Lung (tissue), 17 donors: ENCODE measurements at places on chromosomes 2 and 18. TPM values are rescaled to one million over a fixed set of nuclear protein-coding genes. Genes with fewer than 3 reads are reported as not detected.

VAMP5 gene
- total RNA-seq = 18.5 TPM

PXDN gene
- total RNA-seq = 38.6 TPM

IL1R2 gene
- 7.3 TPM for total RNA-seq

DNA sequence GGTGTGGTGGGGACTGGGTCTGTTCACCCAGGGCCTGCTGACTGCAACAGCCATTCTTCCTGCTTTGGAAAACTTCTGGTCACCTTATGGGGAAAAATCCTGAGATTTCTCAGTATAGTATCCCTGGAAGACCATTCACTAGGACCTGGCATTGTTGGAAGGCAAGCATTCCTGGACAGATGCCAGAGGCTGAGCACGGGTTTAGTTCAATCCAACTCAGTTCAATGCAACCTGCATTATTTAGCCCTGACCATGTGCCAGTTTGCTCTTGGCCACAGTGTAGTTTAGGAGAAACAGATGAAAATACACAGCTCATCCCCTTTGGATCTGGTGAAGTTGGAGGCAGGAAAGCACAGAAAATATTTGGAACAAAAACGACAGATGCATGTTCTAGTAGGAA is 95.9 kb downstream of the LPIN1 start:
- no peaks in the 10 kb centered on the region for H3K4me1 ChIP-seq
- H3K36me3 ChIP-seq = no peaks in the 10 kb centered on the region
- H3K27ac ChIP-seq = no peak overlapping the region

CNDP1 gene
- total RNA-seq = not detected

DNA sequence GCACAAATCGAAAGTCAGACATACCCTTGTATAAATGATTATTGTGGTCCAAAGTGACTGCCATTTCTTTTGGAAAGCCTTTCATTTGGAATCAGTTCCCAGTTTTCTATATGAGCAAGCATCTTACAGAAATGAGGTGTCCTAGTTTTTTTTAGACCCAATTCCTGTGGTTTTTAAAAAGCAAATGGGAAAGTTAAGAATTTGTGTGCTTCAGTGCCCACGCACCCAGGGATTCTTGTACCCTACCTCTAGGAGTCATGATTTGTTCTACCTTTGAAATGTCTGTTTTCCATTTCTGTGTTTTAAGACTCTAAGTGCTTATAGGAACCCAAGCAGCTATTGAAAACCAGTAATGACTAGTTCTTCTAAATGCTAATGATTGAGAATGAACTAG is 218.1 kb downstream of the CAMKMT start:
- no peaks in the 10 kb centered on the region for H3K27me3 ChIP-seq
- H3K4me3 ChIP-seq = no peak overlapping the region
- no peak for DNase-seq
- H3K4me1 ChIP-seq = no peaks in the 10 kb centered on the region
- H3K27ac ChIP-seq = no peak overlapping the region

DTNA gene
- 19.6 TPM for total RNA-seq

DNA sequence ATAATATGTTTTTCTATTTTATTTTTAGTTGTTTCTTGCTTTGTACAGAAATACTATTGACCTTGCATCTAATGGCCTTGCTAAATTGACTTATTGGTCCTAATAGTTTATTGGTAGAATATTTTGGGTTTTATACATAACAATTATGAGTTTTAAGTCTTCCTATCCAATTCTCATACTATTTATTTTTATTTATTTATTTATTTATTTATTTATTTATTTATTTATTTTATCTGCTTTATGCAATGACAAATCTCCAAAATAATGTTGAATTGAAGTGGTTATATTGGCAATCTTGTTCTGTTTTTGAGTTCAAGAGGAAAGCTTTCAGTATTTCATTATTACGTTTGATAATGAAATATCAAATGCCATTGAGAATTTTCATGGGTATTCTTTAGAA is 488.3 kb downstream of the CDH2 start:
- H3K27me3 ChIP-seq = no peaks in the 10 kb centered on the region
- H3K27ac ChIP-seq = no peak overlapping the region
- H3K4me1 ChIP-seq = peaks cover 3% of the 10 kb centered on the region
- no peak for DNase-seq

DNA sequence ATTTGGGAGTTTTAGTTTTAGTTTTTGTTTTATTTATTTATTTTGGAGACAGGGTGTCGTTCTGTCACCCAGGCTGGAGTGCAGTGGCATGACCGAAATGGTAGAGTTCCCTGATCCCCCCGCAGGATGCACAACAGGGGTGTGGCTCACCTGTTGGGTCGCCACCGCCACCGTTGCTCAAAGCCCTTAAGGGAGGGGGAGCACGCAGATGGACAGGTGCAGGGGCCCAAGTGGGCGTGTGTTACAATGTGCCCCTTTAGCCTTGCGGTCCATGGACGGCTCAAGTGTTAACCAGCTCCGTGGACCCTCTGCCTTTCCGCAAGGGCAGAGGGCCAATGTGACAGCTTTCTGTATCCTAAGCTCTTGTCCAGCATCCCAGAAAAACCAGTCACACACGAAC is 61.4 kb upstream of the REL start:
- H3K36me3 ChIP-seq = no peaks in the 10 kb centered on the region
- H3K4me1 ChIP-seq = no peaks in the 10 kb centered on the region
- H3K27me3 ChIP-seq = no peaks in the 10 kb centered on the region
- no peak for DNase-seq

DNA sequence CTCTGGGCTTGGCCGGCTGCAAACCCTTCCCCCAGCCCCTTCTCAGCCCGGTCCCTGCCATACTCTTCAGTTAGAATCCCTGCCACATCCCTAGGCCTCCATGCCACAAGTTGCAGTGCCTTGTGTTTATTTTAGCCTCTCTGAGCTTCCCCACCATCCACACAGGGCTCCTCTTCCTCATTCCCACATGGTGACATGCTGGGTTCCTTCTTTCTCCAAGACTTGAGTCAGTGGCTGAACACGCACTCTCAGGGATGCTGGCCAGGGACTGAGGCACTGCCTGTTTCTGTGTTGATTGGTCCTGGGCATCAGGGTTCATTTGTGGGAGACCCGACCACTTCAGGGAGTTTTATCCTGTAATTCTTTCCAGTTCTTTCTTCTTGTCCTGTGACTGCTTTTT is 56.3 kb downstream of the KCNS3 start:
- no peak overlapping the region for H3K27ac ChIP-seq
- no peak overlapping the region for H3K4me3 ChIP-seq
- H3K36me3 ChIP-seq = no peaks in the 10 kb centered on the region
- H3K4me1 ChIP-seq = peaks cover 10% of the 10 kb centered on the region
- H3K27me3 ChIP-seq = no peaks in the 10 kb centered on the region
- no peak for DNase-seq

DSG3 gene
- total RNA-seq = 0.03 TPM

DNA sequence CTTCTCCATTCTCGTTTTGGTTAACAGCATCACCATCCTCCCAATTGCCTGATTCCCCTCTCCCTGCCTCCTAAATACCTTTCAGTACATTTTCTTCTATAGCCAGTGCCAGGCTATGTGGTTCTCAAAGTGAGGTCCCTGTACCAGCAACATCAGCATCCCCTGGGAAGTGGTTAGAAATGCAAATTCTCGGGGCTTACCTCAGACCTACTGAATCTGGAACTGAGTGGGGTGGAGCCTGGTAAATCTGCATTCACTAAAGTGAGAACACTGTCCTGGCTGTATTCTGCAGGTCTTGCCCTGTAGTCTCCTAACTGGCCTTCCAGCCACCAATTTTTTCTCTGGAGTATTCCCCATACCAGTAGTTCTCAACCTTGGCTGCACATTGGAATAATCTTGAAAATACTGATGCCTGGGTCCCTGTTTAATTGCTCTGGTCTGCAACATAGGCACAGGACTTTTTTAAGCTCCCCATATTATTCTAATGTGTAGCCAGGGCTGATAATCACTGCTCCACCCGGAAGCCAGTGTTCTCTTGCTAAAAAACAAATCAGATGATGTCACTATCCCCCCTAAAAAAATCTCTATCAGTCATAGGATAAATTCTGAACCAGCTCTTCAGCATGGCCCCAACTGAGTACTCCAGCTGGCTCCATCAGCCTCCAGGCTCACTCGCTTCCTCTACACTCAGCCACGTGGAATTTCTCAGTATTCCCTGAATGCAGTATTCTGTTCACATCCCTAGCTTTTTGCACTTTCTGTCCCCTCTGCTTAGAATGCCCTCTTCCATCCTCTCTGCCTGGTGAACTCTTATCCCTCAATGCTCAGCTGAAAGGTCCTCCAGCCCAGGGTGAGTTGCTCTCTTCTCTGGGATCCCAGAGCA is 98.4 kb downstream of the CDK15 start:
- DNase-seq = no peak
- no peak overlapping the region for H3K4me3 ChIP-seq
- no peaks in the 10 kb centered on the region for H3K4me1 ChIP-seq
- no peak overlapping the region for H3K27ac ChIP-seq
- no peaks in the 10 kb centered on the region for H3K36me3 ChIP-seq

DNA sequence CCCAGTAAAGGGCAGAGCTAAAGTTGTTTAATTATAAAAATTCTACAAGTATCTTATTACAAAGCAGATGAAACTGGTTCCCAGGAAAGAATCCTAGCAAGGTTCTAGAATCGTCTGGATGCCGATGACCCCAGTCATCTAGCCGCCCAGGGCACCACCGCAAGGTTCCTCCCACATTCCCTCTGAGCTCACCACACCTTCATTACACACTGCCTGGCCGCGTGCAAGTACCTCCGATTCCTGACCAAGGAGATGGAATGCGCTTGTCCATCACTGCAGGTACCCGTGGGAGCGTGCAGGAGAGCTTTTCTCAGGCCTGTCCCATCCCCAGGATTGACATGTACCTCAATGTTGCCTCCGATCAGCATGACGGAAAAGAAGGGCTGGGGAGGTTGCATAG is 158.5 kb downstream of the LAMA1 start:
- no peak overlapping the region for H3K27ac ChIP-seq
- H3K27me3 ChIP-seq = no peaks in the 10 kb centered on the region
- H3K36me3 ChIP-seq = no peaks in the 10 kb centered on the region
- DNase-seq = no peak
- H3K4me3 ChIP-seq = no peak overlapping the region

GALNT3 gene
- 26.6 TPM for total RNA-seq

NRP2 gene
- total RNA-seq = 87.8 TPM

CCDC85A gene
- total RNA-seq = 7.8 TPM

GRCh38 chr2:53181759-53182158 is 585.8 kb upstream of the CHAC2 start:
- DNase-seq = no peak
- H3K36me3 ChIP-seq = no peaks in the 10 kb centered on the region
- peaks cover 4% of the 10 kb centered on the region for H3K4me1 ChIP-seq
- no peak overlapping the region for H3K27ac ChIP-seq
- no peak overlapping the region for H3K4me3 ChIP-seq

DNA sequence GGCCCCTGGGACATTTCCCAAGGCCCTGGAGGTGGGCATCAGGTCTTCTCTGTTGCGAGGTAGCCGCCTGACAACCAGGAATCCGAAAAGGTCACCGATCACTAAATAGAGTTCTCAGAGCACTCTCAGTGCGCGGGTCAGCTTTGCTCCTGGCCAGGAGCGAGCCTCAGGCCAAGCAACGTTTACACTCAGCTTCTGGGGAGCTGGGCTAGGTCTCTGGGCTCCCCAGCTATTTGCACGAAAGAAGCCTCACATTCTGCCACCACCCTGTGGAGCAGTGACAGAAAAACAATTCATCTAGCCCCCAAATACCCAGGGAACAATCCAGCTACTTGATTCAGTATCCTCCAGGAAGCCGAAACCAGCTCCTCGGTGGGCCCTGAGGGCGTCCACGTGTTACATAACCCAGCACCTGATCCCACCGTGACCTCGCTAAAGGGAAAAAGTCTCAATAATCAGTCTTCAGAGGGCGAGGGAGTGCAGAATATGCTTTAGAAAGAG is 3.3 kb downstream of the SH3BP4 start:
- DNase-seq = no peak
- no peaks in the 10 kb centered on the region for H3K27me3 ChIP-seq
- no peak overlapping the region for H3K4me3 ChIP-seq
- no peak overlapping the region for H3K27ac ChIP-seq

DNA sequence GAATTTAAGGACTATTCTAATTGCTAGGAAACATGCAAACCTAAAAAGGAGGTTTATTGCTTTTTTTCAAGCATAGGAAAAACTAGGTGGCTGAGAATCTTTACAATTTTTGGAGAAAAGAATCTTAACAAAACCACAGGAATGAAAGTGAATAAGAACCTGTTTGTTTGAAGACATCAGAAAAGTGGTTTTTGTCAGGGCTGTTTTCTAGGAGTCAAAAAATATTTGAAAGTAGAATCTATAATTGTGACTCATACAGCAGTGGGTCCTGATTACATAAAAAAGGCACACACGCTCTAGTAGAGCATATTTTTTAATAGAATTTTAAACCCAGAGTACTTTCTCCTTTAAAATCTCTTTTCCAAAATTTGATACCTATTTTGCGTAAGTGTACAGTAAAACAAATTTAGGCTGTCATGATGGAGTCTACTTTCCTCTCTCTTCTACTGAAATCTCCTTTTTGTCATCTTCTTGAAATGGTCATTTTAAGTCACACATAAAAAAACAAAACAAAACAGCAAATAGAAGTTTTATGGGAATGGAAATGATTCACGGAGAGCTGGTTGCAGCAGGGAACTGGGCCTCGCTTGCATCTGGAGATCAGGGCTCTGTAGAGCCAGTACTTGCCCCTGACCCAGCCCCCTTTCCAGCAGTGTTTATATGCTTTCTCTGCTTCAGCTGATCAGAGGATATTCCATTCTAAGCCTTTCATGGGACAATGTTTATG is 59.1 kb upstream of the PELI1 start:
- H3K4me1 ChIP-seq = peaks cover 17% of the 10 kb centered on the region
- H3K36me3 ChIP-seq = no peaks in the 10 kb centered on the region
- DNase-seq = peak; percentile 75
- H3K27ac ChIP-seq = peak overlapping the region; percentile 28

DNA sequence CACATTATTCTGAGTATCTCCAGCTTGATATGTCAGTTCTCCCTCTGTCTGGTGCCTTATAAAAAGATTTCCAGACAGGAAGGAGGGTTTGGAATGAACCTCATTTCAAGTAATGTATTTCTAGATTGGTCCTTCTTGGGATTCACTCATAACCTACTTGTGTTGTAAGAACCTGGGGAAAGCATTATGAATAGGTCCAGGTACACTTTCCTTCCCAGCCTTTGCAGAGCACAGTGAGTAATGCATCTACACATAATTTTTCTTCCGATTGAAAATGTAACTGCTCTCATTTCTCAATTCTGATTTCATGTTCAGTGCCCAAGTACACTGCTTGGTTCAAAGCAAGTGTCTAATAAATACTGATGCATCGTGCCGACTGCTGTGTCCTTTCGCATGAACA is 25.0 kb upstream of the ACAA2 start:
- no peaks in the 10 kb centered on the region for H3K27me3 ChIP-seq
- H3K4me3 ChIP-seq = no peak overlapping the region
- H3K36me3 ChIP-seq = no peaks in the 10 kb centered on the region
- H3K27ac ChIP-seq = no peak overlapping the region

FSIP2 gene
- 0.58 TPM for total RNA-seq

- no peak overlapping the region for H3K27ac ChIP-seq
- H3K36me3 ChIP-seq = no peaks in the 10 kb centered on the region
- no peaks in the 10 kb centered on the region for H3K27me3 ChIP-seq
- no peak overlapping the region for H3K4me3 ChIP-seq
- H3K4me1 ChIP-seq = no peaks in the 10 kb centered on the region
Observed at GRCh38 chr2:192499476-192499875, 304.7 kb upstream of the TMEFF2 start.

- no peaks in the 10 kb centered on the region for H3K27me3 ChIP-seq
- H3K27ac ChIP-seq = no peak overlapping the region
- H3K36me3 ChIP-seq = no peaks in the 10 kb centered on the region
- no peak overlapping the region for H3K4me3 ChIP-seq
Observed at GRCh38 chr2:160534249-160534648, 40.6 kb upstream of the RBMS1 start.

KCNE4 gene
- total RNA-seq = 5.3 TPM
